Activated naive CD4-positive, alpha-beta T cell (primary cell): ENCODE measurements at places on chromosomes 1 and 21.

- DNase-seq, result no peak
Observed at GRCh38 chr1:1091344-1092148, 17.4 kb upstream of the RNF223 start.

DNA sequence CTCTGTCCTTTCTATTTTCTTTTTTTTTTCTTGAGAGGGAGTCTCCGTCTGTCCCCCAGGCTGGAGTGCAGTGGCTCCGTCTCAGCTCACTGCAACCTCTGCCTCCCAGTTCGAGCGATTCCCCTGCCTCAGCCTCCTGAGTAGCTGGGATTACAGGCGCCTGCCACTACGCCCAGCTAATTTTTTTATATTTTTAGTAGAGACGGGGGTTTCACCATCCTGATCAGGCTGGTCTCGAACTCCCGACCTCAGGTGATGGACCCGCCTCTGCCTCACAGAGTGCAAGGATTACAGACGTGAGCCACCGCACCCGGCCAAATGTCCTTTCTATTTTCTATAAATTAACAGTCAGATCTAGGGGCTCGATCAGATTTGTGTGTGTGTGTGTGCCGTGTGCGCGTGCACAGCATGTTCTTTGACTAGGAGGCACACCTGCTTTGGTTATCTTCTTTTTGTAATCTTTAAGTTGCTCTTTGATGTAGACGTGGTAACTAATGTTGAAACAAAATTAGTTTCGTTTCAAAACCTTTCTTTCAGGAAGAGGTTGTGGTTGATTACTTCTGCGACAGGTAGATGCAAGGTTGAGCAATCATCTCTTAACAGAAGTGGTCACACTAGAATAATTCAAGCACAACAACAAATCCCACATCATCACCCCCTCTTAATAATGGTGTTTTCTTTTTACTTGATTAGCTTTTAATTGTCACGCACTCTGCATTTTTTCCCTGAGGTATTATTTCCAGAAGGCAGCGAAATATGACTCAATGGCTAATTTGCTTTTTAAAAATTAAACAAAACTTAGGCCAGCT is 779 bp upstream of the DEGS1 start:
- DNase-seq, result peak; percentile 23

DNA sequence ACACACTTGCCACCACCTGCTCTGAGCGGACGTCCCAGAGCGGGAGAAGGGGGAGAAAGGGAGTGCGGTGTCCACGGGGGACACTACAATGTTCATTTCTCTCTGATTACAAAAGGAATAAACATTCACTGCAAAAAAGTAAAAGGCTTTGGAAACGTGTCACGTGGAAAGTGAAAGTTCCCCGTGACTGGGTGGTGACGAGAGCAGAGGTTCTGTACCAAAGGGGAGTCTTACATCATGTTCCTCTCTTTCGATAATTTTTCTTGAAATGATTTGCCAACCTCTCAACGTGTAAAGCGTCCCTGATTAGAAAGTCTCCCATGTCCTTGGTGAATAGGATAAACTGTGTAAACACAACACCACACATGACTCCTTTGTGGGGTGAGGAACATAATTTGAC is 22.0 kb upstream of the PRDM15 start:
- no peak for DNase-seq

DNA sequence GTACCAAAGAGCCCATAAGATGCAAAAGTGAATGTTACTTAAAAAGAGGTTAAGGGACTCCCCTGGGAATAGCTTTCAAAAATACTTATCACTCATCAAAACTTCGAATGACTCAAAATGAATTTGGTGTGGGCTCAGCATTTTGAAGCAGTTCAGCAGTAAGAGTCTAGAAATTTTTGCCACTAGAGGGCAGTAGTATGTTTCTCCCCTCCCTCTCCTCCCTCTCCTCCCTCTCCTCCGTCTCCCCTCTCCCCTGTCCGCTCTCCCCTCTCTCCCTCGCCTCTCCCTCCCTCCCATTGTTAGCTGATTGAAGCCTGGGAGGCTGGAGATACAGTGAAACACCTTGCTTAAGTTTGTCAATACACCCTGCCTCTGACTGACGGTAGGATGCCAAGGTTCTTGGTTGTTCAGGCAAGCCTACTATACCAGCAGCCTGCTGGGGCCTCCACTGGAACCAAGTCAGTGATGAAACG is 70.8 kb upstream of the TENT5C start:
- DNase-seq, result peak; percentile 2

- DNase-seq, result no peak
Observed at GRCh38 chr1:155005076-155006011, 2.7 kb downstream of the ZBTB7B start.

DNA sequence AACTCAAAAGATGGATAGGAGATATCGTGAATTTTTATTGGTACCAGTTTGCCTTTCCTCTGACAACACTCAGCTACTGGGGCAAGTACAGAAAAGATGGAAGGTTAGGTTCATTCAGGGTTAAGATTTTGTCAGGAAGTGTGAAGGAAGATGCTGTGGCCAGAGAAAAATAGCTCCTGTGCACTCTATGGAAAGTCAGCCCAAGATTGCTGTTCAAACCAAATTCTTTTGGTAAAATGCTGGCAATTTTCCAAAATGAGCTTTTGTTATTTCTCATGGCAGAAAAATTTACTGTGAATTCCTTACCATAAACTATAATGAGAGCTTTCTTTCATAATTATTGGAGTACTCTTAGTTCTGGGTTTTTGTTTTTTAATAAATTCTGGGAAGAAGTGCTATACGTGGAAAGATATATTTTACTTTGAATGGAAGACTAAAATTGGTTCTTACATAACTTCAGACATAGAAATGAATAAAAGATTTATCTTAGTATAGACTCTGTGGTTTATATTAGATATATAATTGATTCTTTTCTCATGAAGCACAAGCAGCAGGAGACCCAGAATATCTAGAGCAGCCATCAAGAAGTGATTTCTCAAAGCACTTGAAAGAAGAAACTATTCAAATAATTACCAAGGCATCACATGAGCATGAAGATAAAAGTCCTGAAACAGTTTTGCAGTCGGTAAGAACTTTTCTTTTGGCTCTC is 112.2 kb downstream of the USP25 start:
- no peak for DNase-seq

GRCh38 chr1:53485478-53486394 is 26.5 kb downstream of the DMRTB1 start:
- DNase-seq, result peak; percentile 18

DNA sequence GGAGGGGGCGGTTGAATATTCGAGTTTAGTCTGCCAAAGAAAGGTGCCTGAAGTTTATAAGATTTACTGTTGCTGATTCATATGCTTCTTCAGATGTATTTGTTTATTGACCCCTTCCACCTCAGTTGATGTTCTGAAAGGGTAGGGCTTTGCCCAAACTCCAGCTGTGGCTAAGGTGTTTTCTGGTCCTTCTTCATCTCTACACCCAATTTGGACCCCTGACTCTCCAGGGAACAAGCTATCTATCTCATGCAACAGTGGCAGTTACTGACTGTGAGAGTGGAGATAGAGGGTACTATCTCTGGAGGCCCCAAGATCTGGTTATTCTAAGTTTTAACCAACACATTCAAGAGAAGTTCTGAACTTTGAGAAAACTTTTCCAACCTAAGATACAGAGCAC is 12.6 kb upstream of the ALG14 start:
- no peak for DNase-seq

- no peak for DNase-seq
Observed at GRCh38 chr1:208644401-208645160, 400.4 kb upstream of the PLXNA2 start.

DNA sequence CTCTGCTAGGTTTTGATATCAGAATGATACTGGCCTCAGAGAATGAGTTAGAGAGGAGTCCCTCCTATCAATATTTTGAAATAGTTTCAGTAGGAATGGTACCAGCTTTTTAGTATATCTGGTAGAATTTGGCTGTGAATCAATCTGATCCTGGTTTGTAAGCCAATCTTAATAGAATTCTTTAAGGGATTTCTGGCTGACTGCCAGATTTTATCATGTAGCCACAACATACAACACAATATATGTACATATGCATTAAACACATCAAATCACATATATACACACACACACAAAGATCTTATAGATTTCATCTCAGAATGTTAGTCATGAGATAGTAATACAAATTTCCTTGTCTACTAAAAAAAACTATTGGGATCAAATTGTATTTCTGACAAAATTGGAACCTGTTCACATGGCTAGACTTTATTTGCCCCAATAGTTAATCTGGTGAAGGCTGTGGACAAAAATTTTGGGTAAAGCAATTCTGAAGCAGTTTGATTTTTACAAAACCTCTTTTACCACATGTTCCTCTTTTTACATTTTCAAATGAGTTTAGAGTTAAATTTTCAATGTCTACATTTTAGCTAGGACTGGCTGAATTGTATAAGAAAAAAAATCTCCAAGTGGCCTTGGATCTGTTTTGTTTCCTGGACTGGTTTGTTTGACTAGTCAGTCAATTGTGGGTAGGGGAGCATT is 151.7 kb downstream of the FASLG start:
- no peak for DNase-seq

DNA sequence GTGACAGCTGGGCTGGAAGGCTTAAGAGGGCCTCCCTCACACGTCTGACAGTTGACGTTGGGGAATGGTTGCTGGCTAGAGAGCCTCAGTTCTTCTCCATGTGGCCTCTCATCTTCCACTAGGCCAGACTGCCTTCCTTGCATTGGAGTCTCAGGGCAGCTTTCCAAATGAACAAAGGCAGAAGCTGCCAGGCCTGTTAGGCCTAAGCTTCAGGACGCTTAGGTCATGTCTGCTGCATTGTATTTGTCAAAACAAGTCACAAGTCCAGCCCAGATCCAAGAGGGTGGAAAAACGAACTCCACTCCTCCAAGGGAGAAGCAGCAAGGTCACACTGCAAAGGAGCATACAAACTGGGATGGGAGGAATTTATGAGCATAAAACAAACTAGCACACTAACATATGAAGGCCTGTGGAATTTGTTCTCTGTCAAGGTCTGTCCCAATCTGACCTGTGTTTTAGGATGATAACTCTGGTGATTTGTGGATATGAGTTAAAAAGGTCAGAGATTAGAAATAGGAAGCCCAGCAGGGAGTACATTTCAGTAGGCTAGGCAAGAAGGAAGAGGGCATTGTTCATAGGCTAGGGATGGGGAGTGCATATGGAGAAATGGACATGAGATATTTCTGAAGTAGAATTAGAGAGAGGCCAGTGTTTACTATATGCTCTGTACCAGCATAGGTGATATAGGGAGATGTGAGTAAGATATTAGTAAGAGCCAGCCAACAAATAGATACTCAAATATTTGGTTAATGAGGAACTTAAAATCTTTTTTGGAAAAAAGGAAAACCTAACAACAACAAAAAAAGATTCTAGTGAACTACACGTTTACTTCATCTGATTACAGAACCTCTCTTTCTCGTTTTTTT is 29.1 kb upstream of the CNN3 start:
- DNase-seq, result no peak

DNA sequence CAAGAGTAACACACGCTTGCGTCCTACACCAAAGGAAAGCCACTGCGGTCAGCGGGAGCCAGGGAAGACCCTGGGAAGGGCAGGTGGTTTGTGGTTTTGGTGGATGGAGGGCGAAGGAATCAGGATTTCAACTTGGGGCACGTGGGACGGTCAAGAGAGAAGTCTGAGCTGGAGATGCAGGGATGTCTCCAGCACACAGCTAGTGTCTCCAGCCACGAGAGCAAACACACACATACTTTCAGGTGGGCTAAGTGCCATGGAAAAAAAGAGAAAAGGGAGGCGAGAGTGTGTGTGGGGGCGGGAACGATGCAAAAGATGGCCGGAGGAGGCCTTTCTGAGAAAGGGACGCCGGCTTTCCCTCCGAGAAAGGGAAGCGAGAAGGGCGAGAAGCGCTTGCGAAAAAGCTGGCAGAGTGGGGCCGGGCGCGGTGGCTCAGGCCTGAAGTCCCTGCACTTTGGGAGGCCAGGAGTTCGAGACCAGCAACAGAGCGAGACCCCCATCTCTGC is 1.4 kb upstream of the SRRM1 start:
- peak; percentile 9 for DNase-seq

DNA sequence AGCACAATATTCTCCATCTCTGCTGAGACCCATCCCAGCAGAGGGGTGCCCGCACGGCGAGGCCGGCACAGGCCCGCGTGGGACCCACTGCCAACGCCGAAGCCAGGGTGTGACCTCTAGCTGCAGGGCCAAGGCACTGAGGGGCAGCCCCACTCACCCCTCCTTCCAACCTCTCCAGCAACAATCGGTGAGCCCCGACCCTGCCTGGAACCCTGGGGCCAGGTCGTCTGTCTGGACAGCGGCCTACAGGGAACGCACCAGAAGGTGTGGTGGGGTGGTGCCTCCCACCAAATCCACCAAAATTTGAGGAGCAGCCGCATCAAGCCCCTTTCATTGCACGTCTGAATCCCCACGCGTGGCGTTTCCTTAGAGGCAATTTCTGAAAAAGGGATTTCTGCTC is 63.0 kb upstream of the ADARB1 start:
- DNase-seq, result no peak

- DNase-seq, result no peak
Observed at GRCh38 chr1:238681021-238681420, 705.3 kb upstream of the CHRM3 start.

DNA sequence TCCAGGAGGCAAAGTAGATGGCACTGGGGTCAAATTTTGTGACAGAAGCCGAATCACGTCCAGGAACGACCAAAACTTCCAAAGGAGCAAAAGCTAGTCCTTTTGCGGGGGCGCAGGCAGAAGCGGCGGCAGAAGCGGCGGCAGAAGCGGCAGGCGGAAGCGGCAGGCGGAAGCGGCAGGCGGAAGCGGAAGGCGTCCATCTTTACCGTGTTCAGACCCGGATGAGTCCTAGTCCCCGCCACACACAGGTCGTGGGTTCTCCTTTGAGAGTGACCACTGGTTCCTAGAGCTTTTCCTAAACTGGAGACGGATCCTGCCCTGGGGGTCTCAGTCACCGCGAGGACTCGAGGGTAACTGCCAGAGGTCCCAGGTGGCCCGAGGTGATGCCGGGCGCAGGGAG is 53.6 kb downstream of the POFUT2 start:
- DNase-seq, result no peak

- no peak for DNase-seq
Observed at GRCh38 chr1:69711190-69711930, 143.6 kb downstream of the LRRC7 start.

- DNase-seq, result no peak
Observed at GRCh38 chr21:44643741-44644310, 2.4 kb upstream of the KRTAP10-11 start.

DNA sequence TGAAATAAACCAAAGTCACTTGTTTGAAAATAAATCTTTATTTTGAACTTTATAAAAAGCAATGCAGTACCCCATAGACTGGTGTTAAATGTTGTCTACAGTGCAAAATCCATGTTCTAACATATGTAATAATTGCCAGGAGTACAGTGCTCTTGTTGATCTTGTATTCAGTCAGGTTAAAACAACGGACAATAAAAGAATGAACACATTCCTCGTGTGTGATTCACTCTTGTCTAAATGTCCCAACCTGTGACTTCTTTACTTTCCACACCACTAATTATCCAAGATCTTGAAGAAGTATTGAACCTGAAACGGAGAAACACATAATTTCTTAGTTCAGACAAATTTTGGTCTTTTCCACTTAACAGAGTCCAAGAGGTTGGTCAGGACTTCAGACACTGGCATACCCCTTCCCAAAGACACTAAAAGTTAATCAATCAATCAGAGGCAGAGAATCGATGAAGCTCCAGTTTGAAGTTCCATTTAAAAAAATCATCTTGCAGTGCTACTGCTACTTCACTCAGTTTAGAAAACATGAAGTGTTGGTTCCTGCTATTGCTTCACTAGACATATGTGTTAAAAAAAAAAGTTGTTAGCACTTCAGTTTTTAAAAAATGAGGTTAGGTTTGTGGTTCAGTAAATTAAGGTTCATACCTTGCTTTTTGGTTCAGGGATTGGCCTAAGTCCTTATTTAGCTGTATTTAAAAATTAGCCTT is 26.2 kb downstream of the ATP1B1 start:
- DNase-seq, result no peak
